ENCODE measurements at places on chromosomes 3 and 15.

- DNase-seq, result no peak
Measured at GRCh38 chr15:88627463-88627862, 6.3 kb downstream of the AEN start.

GRCh38 chr3:65796676-65797075, 242.0 kb downstream of the MAGI1 start:
- no peak for DNase-seq

- no peak for DNase-seq
Measured at GRCh38 chr3:73576999-73577461, 47.7 kb downstream of the PDZRN3 start.

- DNase-seq, result no peak
Measured at GRCh38 chr3:183641882-183642281, 6.5 kb downstream of the KLHL24 start.

DNA sequence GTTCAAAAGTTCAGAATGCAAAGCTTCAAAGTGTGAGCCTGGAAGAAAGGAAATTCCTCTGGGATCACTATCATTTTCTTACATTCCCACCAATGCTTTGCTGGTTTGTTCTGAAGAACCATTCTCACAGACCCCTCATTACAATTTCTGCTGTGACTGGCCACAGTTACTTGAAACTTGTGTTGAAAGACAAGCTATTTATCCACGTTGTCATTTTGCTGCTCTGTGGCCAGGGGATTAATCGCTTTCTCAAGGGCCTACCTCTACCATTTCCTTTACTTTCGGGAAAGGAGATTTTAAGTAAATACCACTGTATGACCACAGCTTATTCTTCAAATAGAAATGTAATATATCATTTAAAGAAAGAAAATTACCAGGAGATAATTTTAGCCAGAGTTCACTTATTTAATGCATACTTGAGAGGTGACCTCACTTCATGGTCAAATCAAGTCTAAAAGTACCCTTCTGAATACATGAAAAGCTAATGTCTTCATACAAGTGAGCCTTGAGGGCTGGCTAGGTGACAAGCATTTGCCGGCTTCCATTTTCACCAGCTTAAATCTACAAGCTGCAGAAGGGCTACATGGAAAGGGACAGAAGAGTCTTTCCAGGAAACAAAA, 69.8 kb upstream of the ROBO2 start:
- DNase-seq, result no peak

- DNase-seq, result no peak
Measured at GRCh38 chr3:190266913-190267290, 55.3 kb downstream of the CLDN1 start.

DNA sequence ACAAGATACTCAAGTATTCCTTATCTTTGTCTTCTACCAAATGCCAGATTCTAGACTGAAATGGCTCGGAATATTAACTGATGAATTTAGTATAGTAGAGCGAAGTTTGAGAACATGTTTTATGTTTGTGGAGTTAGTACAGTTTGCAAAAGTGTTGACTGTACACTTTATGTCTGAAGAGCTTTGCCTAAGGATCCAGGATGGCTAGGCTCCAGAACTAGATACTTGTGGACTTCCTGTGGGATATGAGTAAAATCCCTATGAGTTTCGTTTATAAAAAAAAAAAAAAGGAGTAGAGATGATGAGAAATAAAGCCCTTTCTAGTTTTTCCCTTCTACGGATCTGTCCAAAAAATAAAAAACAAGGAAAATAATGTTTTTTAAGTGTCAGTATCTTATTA, 96.7 kb downstream of the TP63 start:
- DNase-seq, result no peak

- DNase-seq, result no peak
Measured at GRCh38 chr15:52105846-52106245, 6.7 kb downstream of the BCL2L10 start.

DNA sequence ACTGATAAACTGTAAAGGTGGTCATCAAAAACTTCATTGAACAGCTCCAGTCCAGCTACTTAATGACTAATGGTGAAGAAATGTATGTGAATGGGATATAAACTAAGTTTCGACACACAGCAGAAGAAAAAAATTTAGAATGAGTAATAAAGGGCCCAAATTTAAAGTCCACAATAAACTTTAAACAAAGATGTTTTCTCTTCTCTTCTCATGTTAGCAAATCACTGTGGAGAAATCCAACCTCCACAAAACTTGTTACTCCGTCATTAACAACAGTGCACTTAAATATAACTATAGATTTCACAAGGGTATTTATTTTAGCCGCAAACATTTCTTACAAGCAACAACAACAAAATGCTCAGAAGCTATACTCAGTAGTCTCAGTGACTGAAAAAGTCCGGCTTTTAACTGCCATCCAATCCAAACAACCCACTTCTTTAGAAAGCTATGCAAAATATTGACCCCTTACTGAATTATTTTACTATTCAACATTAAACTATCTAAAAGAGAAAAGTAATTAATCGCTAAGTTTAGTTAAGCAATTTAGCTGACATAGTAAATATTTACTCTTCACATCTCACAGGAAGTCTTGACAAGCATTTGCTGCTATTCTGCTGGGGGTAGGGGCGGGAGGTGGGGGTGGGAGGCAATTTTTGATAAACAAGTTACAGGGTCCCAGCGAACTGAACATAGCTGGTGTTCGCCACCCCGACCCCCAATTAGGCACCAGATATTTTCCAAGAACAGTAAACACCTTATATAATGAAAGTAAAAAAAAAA, 2.4 kb downstream of the IGF2BP2 start:
- no peak for DNase-seq

DNA sequence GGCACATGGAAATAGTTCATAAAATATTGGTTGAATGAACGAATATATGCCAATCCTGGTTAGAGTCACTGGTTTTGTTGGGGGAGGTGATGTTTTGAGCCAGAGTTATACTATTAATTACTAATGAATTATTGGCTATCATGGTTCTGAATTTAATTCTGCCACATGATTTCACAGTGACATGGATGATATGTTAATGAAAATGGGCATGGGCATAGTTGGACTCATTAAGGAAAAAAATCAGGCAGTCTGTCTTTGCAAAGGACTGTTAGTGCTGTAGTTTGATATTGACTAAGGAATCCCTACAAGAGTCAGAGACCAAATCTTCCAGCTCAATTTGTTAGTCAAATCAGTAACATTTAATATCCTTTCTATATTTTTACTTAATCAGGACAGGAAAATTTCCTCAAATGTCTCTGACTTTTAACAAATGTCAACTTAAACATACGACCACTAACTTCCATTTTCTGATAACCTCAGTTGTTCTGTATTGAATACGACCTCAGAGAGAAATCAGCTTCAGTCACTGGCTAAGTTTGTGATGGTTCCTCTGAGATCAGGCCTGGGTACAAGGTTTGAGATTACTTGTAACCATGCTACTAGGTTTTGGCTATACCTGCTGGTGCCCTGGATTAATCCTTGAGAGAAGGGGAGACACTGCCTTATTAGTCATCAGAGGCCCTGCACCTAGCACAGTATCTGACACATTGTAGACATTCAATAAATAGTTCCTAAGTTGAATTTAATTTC, 13.3 kb downstream of the NFKBIZ start:
- DNase-seq, result no peak

DNA sequence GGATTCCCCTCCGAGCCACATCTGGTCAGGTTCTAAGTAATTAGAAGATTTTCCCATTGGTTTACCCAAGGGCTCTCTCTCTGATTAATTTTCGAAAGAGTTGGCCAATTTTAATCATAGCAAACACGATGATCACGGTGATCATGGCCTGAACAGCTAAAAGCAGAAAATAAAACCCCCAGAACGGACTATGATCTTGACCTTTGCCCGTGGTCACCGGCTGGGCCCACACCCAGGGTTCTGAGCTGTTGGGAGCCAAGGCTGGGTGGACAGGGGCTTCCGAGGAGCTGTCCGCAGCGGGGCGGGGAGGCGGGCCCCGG, 2.6 kb downstream of the GP5 start:
- DNase-seq, result no peak

DNA sequence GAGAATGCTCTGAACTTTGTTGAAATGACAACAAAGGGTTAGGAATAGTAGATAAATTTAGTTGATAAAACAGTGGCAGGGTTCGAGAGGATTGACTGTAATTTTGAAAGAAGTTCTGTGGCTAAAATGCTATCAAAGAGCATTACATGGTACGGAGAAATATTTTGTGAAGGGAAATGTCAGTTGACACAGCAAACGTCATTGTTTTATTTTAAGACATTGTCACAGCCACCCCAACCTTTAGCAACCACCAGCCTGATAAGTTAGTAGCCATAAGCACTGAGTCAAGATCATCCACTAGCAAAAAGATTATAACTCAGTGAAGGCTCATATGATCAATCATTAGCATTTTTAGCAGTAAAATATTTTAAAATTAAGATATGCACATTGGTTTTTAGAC, 8.7 kb upstream of the ST3GAL6 start:
- DNase-seq, result no peak

DNA sequence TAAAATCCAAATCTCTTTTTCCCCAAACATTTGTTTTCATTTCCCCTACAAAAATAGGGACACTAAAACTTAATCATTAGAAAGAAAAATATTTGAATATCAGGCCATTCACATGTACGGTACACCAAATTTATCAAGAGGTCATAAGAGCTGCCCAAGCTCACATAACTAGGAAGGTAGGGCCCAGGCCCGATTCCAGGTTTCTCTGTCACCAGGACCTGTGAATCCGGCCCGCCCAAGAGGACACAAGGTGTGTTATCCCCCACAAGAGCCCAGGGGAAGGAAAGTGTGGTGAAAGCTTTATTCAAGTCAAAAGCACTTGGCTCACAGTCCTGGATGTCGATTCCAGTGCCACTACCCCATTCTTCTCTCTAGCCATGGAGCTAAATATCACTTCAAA, 130.6 kb downstream of the DMXL2 start:
- DNase-seq, result no peak

DNA sequence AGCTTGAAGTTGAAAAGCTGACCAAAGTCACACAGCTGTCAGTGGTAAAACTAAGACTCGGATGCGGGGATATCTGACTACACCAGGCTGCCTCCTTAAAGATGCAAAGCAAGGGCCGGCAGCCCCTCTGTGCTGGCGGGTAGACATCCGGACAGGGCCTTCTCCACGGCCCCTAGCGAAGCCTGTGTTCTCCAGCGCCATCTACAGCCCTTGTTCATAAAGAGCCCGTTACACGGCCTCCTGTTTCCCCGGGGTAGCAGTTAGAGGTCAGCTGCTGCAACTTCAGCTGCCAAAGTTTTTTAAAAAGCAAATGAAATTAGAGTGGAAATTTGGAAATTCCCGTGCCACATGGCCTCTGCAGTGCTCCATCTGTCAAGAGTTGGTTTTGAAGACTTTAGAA, 383.0 kb downstream of the TBL1XR1 start:
- peak; percentile 43 for DNase-seq

DNA sequence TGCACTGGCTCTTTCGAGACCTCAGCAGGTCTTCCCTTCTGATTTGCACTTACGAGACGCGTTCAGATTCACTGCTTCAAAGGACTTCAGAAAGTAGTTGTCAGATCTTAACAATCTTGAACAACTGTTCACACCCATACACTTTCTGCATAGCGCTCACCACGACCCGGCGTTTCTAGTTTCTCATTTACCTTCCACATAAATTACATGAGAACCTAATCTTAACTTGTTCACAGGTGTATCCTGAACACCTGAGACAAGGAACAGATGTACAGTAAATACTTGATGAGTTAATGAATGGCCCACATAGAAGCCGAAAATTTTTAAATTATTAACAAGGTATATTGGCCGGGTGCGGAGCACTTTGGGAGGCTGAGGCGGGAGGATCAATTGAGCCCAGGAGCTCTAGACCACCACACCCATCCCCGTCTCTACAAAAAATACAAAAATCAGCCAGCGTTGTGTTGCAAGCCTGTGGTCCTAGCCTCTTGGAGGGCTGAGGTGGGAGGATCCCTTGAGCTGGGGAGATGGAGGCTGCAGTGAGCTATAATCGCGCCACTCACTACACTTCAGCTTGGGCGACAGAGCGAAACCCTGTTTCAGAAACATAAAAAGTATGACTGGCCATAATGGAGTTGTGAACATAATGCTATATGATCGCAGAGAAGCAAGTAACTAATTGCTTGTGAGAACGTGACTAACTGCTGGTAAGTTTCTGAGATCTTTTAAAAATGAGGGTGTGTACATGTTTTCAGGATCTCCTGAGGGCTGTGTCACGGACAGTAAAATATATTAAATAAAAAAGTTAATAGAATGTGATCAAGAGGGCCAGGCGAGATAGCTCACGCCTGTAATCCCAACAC, 984 bp upstream of the SMARCC1 start:
- no peak for DNase-seq

GRCh38 chr3:113249601-113250000, 38.2 kb downstream of the BOC start:
- no peak for DNase-seq

DNA sequence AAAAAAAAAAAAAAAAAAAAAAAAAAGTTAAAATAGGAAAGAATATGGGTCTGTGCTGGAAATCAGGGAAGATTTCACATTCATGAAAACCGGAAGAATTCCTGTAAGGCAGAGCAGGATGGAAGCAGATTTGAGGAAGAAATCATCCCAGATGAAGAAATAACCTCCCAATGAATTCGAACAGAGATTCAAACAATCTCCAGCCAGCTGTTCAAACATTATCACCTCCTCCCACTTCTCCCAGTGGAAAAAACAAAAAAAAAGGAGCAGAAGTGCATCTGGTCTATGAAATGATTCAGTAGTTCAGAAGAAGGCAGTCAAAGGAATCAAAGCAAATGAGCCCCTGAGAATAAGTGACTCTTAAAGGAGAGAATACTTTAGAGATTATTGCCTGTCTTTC, 33.1 kb downstream of the CP start:
- no peak for DNase-seq

GRCh38 chr15:80744826-80745225, 34.3 kb upstream of the CEMIP start:
- DNase-seq, result no peak

DNA sequence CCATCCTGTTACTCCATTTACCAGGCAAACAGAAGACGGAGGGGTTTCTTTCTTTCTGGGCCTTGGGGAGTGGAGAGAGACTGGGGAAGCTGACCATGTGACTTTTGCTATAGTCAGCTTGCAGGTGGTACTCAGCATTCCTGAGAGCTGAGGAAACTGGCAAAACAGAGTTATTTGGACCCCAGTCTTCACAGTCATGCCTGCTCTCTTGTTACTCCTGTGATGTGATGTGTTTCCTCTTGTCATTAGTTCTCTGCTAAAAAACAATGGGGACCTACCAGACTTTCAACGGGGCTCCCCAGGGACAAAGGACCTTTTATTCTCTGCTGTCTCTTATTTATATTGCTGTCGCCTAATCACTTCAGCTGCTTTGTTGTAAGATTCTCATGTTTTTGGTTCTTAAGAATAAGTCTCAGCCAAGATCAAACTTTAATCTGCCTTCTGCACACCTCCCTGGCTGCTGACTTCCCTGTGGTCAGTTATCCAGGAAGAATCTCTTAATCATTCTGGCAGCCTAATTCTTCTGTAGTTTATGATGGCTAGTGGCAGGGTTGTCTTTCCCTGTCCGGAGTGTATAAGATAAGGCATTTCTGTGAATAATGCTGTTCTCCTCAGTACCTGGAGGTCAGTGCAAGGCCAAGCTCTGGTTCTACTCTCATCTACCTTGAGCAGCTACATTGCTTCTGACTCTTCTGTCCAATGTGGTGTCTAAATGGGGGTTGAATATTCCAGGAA, 8.8 kb downstream of the STARD9 start:
- no peak for DNase-seq

- no peak for DNase-seq
Measured at GRCh38 chr3:115341208-115341607, 194.1 kb upstream of the ZBTB20 start.

- no peak for DNase-seq
Measured at GRCh38 chr3:94071713-94072284, 8.9 kb downstream of the NSUN3 start.
